ENCODE measurements at places on chromosomes 3 and 15.

DNA sequence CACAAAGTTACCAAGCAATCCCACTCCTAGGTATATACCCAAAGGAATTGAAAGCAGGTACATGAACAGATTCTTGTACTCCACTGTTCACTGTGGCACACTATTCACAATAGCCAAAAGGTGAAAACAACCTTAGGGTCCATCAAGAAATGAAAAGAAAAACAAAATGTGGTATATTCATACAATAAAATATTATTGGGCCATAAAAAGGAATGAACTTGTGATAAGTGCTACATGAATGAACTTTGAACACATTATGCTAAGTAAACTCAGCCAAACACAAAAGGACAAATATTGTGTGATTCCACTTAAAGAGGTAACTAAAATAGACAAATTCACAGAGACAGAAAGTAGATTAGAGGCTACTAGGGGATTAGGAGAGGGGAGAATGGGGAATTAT lies 55.2 kb upstream of the IMPG2 start:
- no peak for DNase-seq

DNA sequence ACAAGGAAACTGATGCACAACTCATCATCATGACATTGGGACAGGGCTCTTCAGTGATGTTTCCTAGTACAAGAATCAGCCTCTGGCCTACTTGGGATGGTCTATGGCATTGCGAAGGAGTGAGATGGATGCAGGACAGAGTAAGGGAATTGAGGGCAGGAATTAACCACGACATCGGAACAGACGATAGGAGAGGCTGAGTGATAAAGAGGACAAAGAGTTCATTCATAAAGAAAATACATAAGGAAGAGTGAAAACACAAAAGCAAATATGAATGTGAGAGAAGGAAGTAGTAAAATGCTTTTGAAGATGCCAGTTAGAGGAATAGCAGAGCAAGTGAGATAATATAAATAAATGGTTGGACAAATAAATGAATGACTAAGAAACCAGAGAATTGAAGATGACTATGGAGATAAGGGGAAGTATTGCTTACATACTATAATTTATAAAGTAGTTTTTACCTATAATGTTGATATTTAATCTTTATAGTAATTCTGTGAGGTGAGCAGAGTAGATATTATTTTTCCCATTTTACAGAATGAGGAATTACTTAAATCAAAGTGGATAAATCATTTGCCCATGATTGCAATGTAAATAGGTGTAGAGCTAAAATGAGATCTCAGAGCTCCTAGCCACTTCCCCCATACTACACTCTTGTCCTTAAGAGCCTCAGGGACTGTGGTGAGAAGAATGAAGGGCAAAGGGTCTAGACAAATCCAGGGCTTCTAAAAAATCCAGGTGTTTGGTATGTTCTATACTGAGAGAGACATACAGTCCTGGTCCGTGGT lies 203.3 kb downstream of the DTWD1 start:
- no peak for DNase-seq

GRCh38 chr15:39326306-39326975 lies 254.4 kb upstream of the THBS1 start:
- DNase-seq: no peak

DNA sequence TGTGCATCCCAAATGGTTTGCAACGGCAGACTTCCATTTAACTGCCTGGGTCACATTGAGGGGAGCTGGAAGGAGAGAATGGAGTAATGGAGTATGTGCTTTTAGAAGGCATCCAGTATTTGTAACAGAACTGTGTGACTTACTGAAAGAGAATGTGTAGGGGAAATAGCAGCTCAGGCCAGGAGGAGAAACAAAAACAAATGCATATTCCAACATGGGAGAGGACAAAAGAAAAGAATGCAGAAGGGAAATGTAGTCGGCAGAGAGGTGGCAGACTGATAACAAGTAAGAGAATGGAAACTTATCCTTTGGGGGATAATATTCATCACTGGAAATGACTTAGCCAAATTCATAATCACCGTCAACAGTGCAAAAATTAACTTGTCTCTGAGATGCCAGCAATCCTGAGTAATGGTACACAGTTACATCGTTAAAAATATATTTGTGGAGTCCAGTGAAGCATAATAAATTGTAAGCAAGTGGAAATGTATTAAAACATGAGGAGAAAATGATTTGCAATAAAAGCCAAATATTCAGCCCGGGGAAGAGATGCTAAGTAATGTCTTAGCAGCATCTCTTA lies 294.9 kb upstream of the SGO1 start:
- DNase-seq: no peak

GRCh38 chr3:147397155-147397874 lies 9.0 kb downstream of the ZIC4 start:
- DNase-seq: no peak

DNA sequence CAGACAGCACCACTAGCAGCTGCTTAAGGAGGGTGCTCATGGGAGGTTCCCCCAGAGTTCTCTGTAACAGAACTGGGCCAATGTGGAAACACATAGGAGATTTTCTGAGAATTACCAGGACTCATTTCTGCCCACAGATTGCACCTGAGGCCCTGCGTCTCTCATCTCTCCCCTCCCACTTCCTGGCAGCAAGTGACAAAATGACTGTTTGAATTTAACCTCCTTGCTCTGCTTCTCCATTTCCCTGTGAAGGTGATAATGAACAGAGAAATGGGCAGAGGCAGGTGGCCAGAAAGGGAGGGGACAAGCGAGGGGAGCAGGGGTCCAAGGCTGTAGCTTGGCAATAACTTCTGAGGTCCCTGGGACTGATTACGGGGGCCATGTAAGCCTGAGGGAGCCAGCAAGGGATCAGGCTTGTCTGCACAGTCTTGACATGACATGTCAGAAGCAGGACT lies 8.0 kb downstream of the EPHB1 start:
- no peak for DNase-seq

DNA sequence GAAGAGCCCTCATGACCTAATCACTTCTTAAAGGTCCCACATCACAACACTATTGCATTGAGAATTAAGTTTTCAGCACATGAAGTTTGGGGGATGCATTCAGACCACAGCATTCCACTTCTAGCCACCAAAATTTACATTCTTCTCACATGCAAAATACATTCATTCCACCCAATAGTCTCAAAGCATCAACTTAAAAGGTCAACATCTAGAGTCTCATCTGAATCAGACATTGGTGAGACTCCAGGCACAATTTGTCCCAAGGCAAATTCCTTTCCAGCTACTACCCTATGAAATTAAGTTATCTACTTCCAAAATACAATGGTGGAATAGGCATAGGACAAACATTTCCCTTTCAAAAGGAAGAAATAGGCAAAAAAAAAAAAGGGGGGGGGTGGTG lies 64.9 kb downstream of the PLSCR2 start:
- DNase-seq: no peak

- no peak for DNase-seq
These were observed 279.2 kb downstream of the TLE3 start for GRCh38 chr15:69818529-69818928.

Data from stimulated activated CD4-positive, alpha-beta T cell treated with anti-CD3 and anti-CD28 coated beads, Interleukin-15, amount 100 ng/mL, for 1 hour (primary cell).